ENCODE measurements at places on chromosomes 7 and 10. TPM values are rescaled to one million over a fixed set of nuclear protein-coding genes. Genes with fewer than 3 reads are reported as not detected.

The CFAP70 gene
- 0.77 TPM for total RNA-seq

The FKBP6 gene
- total RNA-seq: not detected

The SHTN1 gene
- total RNA-seq: 482 TPM

The LIPK gene
- total RNA-seq: not detected

The CRPPA gene
- 4.7 TPM for total RNA-seq

The SPDYE2 gene
- total RNA-seq: not detected

The CPED1 gene
- total RNA-seq: 1.1 TPM

The NRG3 gene
- total RNA-seq: 0.67 TPM

The TRIL gene
- 0.73 TPM for total RNA-seq

The EBLN1 gene
- total RNA-seq: not detected

The MALRD1 gene
- total RNA-seq: not detected

The PRF1 gene
- total RNA-seq: not detected
